ENCODE measurements at places on chromosomes 4 and X.

- no peak for DNase-seq
Measured at GRCh38 chrX:48971249-48972219, at the start of gene KCND1. Gene KCND1, minus strand, starts transcription at chrX:48971844. Its CDS starts 1,573 bp downstream, at chrX:48970271.

DNA sequence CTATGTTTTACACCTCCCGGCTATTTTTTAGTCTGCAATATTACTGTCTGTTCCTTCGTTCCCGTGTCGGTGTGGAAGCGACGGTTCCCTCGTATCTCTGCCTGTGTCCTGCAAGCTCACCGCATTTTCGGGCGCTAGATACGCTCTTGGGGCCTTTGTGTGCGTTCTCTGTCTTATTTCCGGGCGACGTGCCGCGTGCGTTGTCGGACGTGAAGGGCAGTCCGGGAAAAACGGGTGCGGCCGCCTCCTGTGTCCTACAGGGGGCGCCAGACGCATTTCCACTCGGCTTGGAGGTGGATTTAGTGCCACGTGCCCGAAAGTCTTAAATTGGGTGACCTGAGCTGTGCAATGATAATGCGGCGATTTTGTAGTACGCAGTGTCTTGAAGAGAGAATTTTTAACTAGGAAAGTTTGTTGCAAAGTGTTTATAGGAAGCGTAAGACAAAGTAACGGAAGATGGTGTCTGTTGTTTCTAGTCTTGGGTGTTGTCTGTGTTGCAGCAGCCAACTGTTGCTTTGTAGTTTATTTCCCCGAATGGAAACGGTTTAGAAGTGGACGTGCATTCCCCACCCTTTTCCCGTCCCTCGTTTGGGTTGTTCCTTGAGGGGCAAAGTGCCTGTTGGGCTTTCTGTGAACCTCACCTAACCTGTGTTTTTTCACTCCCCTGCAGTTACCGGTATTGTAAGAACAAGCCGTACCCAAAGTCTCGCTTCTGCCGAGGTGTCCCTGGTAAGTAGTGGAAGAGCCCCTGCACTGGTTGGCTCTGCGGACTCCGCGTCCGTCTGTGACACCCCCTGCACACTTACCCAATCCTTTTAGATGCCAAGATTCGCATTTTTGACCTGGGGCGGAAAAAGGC is 720 bp downstream of the RPL10 start:
- no peak for DNase-seq

DNA sequence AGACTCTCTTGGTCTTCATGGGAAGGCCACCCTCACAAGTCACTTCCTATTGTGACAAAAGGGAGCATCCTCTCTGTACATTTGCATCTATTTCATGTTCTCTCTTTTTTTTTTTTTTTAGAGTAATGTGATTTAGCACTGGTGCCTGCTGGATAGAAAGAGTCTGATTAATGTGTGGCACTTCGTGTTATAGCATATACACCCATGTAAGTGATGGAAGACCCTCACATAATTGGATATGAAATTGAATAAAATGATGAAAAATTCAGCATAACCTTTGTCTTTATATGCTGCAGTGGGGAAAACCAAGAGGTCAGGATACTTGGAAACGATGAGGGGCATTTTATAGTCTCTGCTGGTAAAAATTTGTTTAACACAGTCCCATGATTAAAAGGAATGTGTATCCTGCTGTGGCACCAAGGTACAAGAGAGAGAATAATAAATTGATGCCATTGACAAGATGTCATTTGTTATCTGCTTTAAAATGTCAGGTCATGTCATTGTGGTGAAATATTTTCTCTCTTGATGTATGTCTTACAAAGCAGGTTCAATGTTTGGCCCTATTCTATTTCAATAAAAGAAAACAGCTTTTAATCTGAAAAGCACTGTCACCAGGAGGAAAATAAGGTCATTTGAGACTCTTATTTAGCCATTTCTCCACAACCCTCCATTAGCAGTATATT is 1115.4 kb downstream of the STPG2 start:
- no peak for DNase-seq

GRCh38 chrX:41382714-41383645 is 49.0 kb downstream of the DDX3X start:
- no peak for DNase-seq

GRCh38 chrX:68490644-68491043 is 8.2 kb upstream of the YIPF6 start:
- no peak for DNase-seq

- no peak for DNase-seq
Measured at GRCh38 chr4:103026868-103027267, 7.4 kb upstream of the SLC9B1 start.

DNA sequence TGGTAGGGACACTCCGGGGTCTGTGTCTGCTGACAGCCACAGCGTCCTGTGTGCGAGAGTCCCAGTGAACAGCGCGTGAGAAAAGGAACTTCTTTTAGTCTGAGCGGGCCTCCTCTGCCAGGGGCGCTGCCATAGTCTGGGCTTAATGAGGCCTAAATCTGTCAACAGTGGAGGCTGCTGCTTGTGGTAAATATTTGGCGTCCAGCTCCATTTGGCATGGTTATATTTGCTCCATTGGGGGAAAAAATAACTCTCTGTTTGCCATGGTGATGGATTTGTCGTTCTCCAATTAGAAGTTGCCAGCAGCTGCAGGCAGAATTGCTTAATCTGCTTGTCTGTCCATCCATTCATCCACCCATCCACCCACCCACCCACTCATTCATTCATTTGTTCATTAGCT is 71.4 kb upstream of the PSAPL1 start:
- no peak for DNase-seq

GRCh38 chr4:157057218-157057617 is 18.7 kb upstream of the GLRB start:
- DNase-seq: no peak

DNA sequence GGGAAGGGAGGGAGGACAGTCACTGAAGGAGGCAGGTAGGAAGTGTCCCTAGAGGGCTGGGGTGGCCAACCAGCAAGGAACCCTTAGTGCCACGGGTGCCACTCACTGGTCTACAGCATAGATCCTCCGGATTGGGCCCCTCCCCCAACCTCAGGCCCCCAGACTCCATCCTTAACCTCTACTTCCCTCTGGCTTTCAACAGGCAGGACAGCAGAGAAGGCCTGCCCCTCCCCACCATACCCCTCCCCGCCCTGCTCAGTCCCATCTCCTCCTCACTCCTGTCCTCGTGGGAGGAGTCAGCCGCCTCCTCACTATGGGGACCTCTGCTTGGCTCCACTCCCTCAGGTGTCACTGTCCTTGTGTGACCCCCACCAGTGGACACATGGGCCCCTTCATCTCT is 77.7 kb upstream of the PSAPL1 start:
- no peak for DNase-seq

- no peak for DNase-seq
Measured at GRCh38 chr4:187158003-187158402, 434.3 kb upstream of the FAT1 start.

GRCh38 chrX:119501511-119502148 is 33.4 kb downstream of the SLC25A5 start:
- no peak for DNase-seq

All from HFF-Myc (cell line).